ENCODE measurements at places on chromosomes 2 and 18.
A peak's percentile ranks its signal among the peaks of the same experiment; 100 is the strongest.

DNA sequence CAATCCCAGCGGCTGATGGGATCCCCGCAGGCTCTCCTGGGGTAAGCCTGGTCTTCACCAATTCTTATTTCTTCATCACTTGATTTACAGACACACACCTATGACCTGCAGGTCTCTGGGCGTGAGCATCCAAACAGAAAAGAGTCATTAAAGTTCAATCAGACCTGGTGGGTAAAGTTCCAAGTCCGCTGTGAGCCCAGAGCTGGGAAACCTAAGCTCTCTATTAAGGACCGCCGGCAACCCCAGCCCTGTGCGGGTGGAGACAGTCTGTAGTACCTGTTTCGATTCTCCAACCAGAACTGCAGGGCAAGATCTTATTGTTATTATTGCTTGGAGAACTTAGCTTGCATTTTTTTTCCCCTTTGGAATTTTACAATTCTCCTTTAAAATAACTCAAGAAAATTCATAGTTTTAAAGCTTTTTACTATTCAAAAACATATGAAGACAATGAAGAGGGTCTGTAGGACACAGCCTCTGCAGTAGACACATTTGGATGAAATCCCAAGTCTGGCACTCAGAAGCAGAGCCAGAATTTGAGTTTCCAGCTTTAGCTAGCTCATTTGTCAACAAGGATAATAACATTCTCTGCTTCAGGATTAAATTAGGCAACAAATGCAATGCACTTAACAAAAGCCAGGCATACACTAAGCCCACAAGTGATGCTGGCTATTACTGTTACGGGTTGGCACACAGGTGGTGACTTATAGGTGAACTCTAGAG is 376.4 kb downstream of the INSIG2 start:
- no peak for DNase-seq

DNA sequence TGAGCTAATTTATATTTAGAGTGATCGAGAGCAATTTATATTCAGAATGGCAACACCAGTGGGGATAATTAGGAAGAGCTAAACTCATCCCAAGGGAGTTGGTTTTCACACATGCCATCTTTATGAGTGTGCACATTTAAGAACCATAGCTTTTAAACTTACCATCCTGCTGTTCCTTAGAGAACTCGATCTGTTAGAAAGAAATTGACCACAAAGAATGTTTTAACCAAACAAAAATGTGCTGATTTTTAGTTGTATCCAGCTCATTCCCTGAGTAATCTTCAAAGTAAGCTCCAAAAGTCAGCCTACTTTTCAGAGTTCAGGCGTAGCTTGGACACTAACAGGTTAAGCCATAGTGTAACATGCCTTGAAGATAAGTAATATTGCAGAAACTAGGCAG is 12.6 kb downstream of the MYL1 start:
- DNase-seq = peak; percentile 18

- DNase-seq = peak; percentile 89
Measured at GRCh38 chr2:200455958-200456421, 53.9 kb downstream of the KCTD18 start.

GRCh38 chr2:29361231-29361630 is 246.0 kb downstream of the CLIP4 start:
- DNase-seq = peak; percentile 24

GRCh38 chr2:120538691-120539423 is 192.9 kb downstream of the INHBB start:
- DNase-seq = no peak

GRCh38 chr2:25567406-25567805 is 106.0 kb downstream of the DTNB start:
- DNase-seq = peak; percentile 67

GRCh38 chr2:82539280-82539621 is 1919.8 kb downstream of the SUCLG1 start:
- no peak for DNase-seq

DNA sequence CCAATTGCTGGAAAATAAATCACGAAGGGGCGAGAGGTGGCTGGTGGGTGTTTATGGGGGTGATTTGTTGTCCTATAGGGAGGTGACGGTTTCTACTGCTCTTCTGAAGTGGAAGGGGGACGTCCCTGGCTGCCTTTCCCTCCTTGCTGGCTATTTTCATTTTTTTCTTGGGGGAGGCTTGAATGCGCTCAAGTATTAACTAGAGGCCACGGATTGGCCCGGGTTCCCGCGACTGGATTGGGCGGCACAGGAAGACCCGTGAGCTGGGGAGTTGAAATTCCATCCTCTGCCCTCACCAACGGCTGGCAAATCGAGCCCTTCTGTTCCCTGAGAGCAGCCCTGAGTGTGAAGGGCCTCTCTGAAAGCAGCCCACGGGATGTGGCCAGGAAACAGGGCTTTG is 176.5 kb upstream of the SPRED2 start:
- DNase-seq = no peak

GRCh38 chr18:46283268-46283667 is 179.1 kb downstream of the HAUS1 start:
- peak; percentile 35 for DNase-seq

- DNase-seq = no peak
Measured at GRCh38 chr2:240383871-240384700, 51.4 kb upstream of the GPC1 start.

DNA sequence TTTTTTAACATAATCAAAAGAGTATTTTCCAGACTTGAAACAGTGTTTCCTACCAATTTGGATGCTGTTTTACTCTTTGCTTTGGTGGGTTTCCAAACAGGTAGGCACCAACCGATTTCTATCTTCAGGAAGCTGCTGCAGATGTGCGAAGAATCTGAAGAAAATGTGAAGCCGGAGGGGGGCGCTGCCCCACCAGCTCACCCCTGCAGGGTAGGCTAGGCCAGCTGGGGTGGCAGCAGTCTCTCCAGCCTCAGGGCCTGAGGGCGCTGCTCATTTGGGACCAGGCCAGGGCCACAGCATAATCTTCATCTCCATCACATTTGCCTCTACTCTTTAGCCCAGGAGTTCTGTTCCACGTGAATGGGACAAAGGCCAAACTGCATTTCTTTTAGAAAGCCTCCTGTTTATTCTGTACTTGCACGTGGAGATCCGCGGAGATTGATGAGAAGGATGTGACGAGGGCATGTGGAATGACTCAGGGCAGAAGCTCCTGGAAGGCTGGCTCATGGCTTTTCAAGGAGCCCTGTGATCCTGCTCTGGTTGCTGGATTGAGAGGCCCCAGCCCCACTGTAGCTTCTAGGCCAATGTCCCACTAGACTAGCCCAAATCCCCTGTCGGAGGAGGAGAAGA is 84.2 kb upstream of the FAM136A start:
- no peak for DNase-seq

DNA sequence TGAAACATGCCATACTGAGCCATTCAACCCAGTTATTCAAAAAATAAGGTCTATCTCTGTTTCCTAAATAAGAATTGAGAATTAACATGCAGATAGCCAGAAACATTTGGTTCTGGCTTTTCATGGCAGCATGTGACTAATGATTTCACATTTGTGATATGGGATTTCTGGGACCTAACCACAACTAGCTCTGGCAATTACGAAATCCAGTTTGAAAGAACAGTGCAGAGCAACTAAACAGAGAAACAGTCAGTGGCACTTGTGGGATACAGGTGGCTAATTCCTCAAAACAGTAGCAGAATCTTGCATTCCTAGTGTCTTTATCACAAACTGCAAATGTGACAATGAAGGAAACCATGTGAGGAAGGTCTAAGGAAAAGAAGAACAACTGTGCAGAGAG is 637.8 kb upstream of the CHAC2 start:
- DNase-seq = no peak

GRCh38 chr2:178474560-178474959 is 3.8 kb downstream of the FKBP7 start:
- DNase-seq = no peak

DNA sequence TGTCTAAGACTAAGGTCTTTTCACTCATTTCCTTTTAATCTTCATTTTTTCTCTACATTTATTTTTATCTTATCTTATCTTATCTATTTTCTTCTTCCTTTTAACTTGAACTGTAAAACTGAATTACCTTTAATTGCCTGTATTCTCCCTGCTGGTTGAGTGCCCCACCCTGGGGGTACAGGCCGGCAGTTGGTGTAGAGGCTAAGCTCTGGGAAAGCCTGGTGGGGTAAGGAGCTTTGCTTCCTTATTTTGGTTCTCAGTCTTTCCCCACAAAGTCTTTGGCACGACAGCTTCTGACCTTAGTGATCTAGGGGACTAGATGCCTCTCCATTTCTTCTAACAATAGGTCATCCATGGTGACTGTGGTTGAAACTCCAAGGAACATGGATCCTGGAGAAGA is 26.8 kb upstream of the HAAO start:
- DNase-seq = no peak

DNA sequence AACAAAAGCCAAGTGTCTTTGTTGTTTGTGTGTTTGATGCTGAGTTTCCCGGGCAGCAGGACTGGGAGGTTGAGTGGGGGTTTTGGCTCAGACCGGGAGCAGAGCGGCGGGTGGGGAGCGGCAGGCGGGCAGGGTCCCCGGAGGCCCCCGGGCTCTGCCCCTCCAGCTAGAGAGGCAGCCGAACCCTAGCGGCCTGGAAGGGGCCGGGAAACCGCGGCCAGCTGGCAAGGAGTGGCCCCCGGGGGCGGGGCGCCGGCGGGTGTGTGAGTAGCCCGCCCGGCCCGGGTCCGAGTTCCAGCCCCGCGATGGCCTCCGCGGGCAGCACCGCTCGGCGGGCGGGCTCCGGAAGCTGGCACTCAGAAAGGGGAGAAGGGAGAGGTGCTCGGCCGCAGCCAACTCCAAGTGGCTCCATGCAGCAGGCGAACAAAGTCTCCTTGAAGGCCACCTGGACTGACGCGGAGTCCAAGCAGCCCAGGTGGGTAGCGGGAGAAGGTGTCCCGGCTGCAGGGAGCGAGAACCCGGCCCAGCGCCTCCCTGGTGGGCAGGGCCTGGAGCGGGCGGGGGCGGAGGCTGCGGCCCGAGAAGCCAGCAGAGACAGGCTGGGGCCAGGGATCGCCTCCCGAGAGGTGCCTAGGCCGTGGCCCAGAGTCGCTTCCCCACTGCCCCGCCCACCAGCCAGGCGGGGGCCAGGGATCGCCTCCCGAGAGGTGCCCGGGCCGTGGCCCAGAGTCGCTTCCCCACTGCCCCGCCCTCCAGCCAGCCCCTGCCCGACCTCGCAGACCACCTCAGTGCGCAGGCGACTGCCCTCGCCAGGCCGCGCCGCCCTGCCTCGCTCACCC is at the start of gene ANKRD53:
ANKRD53 (plus strand) TSS at position 290 of the 839 bp plus-strand sequence; CDS start at position 306, 16 bp downstream.
- DNase-seq = no peak

DNA sequence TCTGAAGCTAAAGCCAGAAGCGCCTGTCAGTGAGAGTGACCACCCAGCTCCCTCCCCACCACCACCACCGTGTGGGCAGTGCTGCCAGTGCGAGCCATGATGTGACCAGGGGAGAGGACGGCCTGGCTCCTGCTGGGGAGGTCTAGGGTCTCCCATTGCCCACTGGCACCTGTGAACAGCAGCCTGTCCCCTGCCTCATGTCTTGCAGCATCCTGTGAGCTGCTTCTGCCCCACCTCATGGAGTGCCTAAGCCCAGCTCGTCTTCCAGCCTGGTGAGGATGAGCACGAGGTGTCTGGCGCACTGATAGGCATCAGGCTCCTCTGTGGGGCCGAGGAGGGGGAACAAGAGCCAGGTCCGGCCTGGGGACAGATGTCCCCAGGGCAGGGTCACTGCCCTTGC is 61.4 kb downstream of the FAM168B start:
- no peak for DNase-seq

DNA sequence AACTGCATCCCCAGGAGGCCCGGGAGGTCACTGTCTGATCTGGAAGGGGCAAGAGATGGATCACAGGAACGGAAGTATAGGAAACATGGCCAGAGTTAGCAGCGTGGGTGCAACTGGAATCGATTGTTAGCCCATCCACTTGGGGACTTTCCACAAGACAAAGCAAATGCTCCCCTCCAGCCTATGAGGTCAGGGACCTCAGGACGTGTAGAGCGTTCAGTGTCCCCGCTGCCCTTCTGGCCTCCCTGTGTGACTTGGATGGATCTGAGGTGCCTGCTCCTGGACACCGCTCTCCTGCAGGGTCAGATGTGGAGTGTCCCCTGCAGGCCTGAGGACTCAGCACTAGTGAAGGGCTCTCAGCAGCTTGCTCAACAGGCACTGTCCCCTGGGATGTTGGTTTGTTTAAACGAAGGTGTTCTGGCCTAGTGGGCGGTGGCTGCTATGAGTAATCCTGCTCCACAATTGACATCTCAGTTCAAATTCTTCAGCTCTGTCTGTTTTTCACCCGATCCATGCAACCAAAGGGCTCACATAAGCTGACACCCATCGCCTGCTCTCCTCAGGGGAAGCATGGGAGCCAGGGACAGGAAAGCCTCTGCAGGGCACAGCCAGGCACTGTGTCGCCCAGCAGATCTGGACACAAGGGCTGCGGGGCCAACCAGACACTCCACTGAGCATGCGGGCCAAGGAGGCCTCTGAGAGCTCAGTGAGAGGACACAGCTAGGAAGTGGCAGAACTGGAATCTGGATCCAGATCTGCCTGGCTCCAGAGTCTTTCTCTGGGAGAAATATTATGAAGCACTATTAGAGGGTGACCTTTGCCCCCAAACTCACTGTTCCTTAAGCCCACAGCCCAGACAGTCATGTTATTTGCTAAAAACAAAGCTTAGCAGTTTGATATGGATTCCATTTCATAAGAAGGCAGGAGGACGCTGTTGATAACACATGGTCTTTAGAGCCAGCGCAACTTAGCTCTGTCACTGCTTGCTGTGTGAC is 78.5 kb downstream of the RHOB start:
- no peak for DNase-seq

GRCh38 chr2:232623768-232624765 is 9.3 kb upstream of the EFHD1 start:
- no peak for DNase-seq

GRCh38 chr2:120540719-120541552 is 194.7 kb upstream of the GLI2 start:
- DNase-seq = peak; percentile 7

DNA sequence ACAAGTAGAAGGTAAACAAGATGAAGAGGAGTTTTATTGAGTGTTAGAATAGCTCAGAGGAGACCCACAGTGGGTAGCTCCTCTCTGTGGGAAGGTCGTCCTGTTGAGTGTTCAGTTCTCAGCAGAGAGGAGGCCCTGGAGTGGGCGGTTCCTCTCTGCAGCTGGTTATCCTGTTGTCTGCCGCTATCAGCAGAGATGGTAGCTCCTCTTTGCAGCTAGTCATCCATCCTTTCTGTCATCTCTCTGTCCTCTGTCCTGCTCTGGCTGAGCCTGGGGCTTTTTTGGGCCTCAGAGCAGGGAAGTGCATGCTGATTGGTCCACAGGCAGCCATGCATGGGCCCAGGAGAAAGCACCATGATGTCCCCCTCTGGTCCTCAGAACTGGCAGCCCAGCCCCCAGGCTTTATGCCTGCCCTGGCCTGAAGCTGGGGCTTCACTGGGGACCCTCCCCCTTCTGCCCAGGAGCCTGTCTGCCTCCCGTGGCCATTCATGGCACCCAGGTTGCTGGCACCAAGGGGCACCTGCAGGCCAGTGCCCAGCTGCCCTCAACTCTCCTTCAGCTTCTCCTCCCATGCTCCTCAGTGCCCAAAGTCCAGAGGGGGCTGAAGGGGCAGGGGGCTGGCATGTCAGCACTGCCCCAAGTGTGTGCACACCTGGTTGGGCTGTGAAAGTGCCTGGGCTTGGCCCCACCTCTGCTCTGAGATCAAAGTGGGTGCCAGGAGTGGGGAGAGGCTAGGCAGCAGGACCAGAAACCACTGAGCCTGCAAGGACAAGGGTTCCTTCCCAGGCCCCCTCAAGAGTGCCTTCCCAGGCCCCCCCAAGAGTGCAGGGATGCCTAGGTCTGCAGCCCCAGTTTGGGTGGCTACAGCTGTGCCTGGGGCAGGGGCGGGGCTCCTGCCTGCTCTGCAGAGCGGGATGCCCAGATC is 98.7 kb downstream of the TWIST2 start:
- DNase-seq = no peak

GRCh38 chr2:27582695-27583389 is at the start of gene ZNF512:
Gene ZNF512 (plus strand): TSS chr2:27583042. CDS start chr2:27583113, 71 bp downstream.
- peak; percentile 98 for DNase-seq
